ENCODE measurements at places on chromosomes 6 and 20.

DNA sequence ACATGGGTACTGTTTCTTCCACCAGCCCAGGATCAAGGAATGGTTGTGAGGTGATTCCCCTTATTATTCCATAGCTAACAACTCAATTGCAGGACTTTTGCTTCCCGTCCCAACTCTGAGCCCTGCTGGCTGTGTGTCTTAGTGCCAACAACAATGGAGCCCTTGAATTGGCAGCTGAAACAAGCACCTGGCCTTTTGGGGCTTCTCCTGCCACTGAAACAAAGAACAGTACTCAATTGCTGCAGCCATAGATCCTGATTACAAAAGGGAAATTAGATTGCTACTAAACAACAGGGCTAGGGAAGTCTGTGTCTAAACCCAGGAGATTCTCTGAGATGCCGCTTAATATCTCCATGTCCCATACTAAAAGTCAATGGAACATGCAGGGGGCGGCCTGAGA is 61.3 kb upstream of the CARMIL1 start:
- no peak for DNase-seq

- no peak for DNase-seq
Measured at GRCh38 chr6:151247490-151247889, 7.7 kb downstream of the AKAP12 start.

GRCh38 chr6:121321282-121321681 is 13.0 kb downstream of the TBC1D32 start:
- no peak for DNase-seq

- DNase-seq, result no peak
Measured at GRCh38 chr20:3887876-3888620, 1.1 kb upstream of the PANK2 start.

GRCh38 chr6:14822679-14823078 is 423.2 kb upstream of the JARID2 start:
- no peak for DNase-seq

DNA sequence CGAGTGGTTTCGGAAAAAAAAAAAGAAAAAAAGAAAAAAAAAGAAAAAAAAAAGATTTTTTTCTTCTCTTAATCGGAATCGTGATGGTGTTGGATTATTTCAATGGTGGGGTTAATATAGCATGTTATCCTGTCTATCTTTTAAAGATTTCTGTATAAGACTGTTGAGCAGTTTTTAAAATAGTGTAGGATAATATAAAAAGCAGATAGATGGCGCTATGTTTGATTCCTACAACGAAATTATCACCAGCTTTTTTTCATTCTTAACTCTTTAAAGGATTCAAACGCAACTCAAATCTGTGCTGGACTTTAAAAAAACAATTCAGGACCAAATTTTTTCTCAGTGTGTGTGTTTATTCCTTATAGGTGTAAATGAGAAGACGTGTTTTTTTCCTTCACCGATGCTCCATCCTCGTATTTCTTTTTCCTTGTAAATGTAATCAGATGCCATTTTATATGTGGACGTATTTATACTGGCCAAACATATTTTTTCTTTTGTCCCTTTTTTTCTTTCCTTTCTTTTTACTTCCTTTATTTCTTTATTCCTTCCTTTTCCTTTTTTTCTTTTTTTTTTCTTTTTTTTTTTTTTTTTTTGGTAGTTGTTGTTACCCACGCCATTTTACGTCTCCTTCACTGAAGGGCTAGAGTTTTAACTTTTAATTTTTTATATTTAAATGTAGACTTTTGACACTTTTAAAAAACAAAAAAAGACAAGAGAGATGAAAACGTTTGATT is 3.6 kb downstream of the SOX4 start:
- no peak for DNase-seq

GRCh38 chr6:83218646-83219045 is 25.5 kb downstream of the RWDD2A start:
- no peak for DNase-seq

DNA sequence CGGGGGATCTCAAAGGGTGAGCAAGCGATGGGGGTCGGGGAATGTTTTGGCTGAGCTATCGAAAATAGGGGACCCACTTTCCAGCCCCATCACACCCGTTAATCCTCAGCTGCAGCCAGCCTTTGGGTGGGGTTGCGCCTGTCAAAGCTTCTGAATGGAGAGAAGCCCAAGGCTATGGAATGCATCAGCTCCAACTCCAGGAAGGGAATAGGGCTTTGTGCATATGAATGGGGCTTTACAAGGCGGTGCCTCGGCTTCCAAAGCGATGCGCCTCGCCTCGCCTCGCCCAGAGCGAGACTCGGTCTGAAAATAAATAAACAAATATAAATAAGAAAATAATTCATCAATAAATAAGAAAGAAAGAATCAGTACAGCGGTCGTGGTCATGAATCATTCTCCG is 751.4 kb upstream of the DEFB115 start:
- no peak for DNase-seq

GRCh38 chr20:9616455-9616805 is 102.0 kb downstream of the LAMP5 start:
- no peak for DNase-seq

- no peak for DNase-seq
Measured at GRCh38 chr6:35173044-35173426, 31.9 kb upstream of the TCP11 start.

- DNase-seq, result no peak
Measured at GRCh38 chr6:24662236-24662635, 4.5 kb downstream of the TDP2 start.

DNA sequence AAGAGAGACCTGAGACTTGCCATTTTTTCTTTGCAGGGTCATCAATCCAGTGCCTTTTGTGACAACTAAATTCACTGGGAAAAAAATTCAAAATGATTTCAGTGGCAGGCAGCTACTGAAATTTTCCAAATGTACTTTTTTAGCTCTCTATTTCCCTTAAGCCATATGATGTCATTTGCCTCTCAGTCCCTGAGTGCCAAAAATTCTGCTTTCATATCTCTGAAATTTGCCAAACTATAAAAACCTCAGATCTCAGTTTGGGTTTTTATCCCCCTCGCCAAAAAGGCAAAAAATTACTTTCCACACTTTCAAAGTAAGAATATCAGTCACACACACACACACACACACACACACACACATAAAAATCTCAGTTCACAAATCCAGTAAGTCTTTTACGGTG is 651.3 kb upstream of the ARID1B start:
- no peak for DNase-seq

- DNase-seq, result no peak
Measured at GRCh38 chr6:44431118-44431725, 43.7 kb downstream of the CDC5L start.

DNA sequence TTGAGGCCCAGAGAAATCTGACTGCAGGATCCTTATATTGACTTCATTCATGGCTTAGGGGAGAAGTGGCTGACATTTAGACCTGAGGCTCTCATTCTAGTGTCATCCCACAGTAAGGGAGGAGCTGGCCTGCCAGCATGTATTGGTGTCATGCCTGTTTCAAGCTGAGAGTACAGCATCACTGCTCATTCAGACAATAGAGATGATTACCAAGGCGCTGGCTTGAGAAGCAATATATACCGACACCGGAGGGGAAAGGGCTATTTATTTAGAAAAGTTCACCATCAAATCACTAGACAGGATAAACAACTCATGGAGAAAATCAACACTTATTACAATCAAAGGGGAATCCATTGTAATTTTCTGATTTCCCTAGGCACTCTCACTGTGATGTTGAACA is 84.4 kb upstream of the HDAC2 start:
- DNase-seq, result no peak

GRCh38 chr6:168837254-168838036 is 396.5 kb downstream of the SMOC2 start:
- no peak for DNase-seq

DNA sequence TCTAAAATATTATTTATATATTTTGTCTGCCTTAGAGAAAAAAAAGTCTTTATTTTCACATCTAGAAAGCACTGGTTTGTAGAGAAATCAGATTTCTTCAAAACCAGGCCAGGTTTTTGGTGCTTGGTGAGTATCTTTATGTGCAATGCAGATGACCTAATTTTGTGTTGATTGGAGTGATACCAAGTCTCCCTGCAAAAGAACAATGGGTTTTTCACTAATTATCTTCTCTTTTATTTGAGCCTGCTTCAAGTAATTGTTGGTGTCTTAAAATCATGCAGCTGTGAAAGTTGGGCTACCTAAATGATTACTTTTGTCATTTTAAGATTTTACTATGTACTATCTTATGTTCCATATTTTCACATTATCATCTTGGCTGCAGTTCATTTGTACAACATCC is 874.7 kb downstream of the TFAP2A start:
- DNase-seq, result no peak

DNA sequence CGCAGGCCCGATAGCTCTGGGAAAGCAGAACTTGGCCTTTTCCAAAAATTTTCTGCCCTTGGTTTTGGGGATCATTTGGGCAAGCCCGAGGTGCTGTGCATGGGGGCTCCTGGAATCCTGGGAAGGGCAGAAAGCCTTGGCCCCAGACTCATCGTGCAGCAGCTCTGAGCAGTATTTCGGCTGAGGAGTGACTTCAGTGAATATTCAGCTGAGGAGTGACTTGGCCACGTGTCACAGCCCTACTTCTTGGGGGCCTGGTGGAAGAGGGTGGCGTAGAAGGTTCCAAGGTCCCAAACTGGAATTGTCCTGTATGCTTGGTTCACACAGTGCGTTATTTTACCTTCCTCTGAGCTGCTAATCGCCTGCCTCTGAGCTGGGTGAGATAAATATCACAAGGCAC is 1.1 kb upstream of the BMP2 start:
- no peak for DNase-seq

DNA sequence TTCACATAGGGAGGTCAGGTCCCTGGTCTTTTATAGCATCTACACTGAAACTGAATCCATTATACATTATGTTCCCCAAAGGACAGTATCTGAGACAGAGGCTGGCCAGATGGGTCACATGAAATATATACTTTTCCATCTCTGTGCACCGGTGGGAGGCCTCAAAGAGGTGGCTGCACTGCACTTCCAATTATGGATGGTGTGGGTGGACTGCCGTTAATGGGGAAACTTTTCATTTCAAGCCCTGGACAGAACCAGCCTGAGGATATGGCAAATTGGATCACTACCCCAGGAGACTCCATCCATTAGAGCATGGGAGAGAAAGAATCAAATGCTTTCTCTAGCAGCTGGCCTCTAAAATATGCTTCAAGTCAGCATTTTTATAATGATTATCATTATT is 280.5 kb upstream of the OPRM1 start:
- DNase-seq, result no peak

GRCh38 chr6:35214869-35215664 is 1.3 kb downstream of the SCUBE3 start:
- no peak for DNase-seq

GRCh38 chr6:100228437-100228833 is 234.4 kb upstream of the MCHR2 start:
- DNase-seq, result no peak

- DNase-seq, result no peak
Measured at GRCh38 chr6:45880676-45881075, 135.0 kb downstream of the CLIC5 start.

GRCh38 chr6:148891405-148891783 is 144.6 kb downstream of the UST start:
- DNase-seq, result no peak

DNA sequence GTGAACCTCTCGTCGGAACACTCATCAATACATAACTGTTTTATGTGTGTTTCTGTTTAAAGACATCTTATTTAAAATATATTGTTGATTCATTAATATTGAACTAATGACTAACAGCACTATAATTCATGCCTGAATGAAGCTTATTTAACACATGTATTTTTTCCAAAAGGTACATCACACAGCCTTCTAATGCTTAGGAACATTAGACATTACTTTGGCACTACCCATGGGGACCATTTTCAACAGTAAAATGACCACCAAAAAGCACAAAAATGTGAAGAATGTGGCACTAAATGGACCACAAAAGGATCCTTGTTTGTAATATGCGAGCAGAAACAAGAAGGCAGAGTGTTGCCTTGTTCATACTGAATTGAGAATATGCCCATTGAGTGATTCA is 109.2 kb downstream of the CEP57L1 start:
- DNase-seq, result no peak

DNA sequence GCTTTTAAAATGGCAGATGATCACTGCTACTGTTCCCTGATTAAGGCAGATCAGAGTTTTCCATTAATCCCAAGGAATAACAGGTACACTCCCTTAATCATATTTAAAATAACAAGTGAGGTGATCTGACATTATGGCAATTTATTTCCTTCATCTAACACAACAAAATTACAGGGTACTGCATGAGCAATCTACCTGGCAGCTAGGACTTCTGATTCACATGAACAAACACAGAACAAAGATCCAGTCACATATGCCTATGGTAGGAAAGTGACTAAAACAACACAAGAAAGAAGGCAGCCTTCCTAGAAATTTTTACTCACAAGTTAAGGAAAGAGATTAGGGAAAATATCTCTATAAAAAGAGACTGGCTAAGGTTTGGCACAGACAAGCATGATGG is 33.2 kb downstream of the MAP7 start:
- DNase-seq, result no peak

DNA sequence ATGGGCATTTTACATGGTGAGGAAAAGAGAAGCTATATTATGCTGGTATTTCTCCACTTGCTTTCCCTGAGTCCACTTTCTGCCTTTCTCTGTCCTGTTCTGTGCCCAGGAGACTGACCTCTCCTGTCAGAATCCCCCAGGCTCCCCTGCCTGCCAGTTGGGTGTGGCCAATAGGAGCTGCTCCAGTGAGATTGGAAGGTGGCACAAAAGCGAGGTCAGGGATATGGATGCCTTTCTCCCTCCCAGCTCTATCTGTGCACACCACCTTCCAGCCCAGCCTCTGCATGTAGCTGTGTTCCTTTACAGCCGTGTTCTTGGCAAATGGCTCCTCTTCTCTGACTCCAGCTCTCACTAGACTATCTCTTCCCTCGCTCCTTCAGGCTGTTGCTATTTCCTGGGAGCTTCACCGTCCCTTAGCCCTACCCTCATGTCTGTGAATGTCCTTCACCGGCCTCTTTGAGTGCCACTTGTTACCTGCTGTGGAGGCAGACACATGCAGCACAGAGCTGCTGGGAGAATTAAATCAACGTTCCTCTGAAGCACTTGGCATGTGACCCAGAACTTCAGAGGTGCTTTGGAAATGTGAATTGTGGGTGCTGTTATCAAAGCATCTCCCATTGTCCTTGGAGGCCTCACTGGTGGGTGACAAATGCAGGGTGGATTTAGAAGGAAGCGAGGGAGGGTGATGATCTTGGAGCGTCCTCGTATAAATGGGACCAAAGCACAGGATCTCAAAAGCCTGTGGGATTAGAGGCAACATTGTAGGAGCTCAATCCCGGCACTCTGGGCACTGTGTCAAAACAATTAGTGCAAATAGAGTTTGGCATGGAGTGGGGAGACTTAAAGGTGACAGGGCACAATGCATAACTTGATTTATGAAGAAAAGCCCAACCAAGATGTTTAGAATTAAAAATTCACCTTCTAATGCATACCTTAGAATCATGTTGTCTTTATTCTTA is 28.9 kb upstream of the RALGAPA2 start:
- DNase-seq, result no peak

DNA sequence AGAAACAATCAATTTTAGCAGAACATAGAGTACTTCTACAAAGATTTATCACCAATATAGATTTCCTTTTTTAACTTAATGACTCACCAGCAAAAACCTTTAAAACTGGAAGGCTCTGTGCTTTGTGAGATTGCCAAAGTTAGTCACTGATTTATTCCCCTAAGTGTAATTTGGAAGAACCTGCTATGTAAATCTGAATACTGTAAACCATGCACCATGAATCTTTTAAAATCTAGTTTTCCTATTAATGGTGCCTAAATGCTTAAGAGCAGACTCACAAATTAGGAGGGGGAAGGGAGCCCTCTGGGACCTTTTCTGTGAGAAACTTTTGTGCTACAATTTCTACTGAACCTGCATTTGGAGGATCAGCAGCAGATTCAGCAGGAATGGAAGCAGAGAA is 57.8 kb upstream of the PNRC1 start:
- no peak for DNase-seq

GRCh38 chr6:168865-169455 is 123.3 kb upstream of the DUSP22 start:
- DNase-seq, result no peak
